ENCODE measurements at places on chromosomes 7 and 10.
A peak's percentile ranks its signal among the peaks of the same experiment; 100 is the strongest.

- DNase-seq: no peak
Measured at GRCh38 chr7:69817841-69818635, 219.8 kb downstream of the AUTS2 start.

DNA sequence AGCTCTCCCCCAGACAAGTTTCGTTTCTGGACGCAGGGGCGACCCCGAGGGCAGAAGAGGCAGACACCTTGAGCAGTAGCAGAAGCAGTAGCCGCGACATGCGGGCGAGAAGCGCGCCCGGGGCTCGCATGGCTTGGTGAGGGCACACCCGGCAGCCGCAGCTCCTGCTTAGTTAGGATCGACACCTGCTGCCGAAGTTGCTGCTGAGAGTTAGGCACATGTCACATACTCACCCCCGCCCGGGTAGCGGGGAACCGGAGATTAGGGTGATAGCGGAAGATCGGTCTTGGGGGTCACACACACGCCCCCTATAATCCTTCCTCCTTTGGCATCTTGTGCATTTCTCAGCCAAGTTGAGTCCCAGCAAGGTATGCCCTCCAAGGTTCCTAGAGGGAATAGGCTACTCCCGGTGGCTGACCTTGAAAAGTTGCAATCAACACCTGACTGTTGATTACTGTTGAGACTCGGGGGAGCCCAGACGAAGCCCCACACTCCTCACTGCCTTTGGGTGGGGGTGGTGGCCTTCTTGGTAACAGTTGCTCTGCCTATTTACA lies 668 bp downstream of the GPR37 start:
- no peak for DNase-seq

GRCh38 chr10:3452173-3452626 lies 279.6 kb upstream of the PITRM1 start:
- DNase-seq: no peak

- DNase-seq: no peak
Measured at GRCh38 chr10:43036481-43037428, 40.1 kb upstream of the RET start.

- DNase-seq: no peak
Measured at GRCh38 chr7:45679516-45679915, 105.3 kb downstream of the ADCY1 start.

DNA sequence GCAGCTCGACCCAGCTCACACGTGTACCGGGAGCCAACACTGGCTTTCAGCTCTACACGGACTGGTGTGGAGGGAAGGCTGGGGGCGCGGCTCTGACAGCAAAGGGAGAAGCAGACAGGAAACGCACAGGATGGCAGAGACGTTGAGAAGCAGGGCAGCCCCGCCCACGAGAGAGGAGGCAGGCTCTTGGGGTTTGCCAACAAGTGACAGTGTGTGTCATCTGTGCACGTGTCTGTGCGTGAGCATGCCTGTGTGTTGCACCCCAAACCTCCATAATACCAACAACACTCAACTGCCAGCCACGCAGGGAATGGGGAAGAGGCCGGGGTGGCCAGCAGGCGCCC lies 64.4 kb upstream of the PDGFA start:
- no peak for DNase-seq

DNA sequence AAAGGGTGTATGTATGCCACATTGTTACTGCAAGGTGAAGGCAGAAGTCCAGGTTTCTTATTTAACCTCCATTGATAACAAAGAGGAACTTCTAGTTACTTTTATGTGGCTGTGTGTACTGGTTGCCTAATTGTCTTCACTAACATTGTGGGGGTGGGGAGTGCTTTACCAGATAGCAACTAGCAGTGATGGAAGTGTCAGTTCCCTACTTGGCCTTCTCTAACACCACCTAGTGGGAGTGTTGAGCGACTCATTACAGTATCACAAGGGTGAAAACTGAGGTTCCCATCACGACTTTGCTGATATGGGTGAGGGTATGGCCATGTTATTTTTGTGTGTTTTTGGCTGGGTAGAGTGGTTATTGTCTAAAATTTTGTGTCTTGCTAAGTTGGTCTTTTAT lies 274.4 kb downstream of the THSD7A start:
- no peak for DNase-seq

GRCh38 chr10:78846760-78847159 lies 222.0 kb upstream of the ZMIZ1 start:
- DNase-seq: no peak

DNA sequence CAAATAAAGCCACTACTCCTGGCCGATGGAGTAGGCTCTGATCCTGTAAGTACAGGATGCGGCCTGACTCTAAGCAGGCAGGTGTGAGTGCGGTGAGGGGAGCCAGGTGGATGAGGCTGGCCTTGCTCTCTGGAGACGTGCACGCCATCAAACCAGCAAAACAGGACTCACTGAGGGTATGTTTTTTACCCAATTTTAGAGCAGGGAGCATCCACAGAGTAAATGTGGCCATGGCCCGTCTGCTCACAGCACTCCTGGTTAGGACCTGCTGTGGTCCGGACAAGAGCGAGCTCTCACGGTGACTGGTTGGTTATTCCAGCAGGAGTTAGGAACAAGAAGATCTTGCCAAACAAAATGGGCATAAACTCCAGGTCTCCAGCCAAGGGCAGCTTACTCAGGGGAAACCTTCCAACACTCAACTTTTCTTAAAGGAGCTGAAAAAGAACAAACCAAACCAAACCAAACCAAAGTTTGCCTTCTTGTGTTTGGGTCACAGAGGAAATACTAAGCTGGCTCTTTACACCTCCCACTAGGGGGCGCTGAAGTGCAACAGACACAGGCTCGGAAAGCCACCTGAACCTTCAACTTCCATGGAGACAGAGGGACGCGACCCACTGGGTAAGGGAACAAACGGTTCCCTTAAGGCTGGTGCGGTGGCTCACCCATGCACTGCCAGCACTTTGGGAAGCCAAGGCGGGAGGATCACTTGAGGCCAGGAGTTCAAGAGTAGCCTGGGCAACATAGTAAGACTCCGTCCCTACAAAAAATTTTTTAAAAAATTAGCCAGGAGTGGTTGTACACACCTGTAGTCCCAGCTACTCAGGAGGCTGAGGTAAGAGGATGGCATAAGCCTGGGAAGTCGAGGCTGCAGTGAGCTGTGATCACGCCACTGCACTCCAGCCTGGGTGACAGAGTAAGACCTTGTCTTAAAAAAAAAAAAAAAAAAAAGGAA lies 122.4 kb downstream of the CLEC2L start:
- DNase-seq: peak; percentile 28

GRCh38 chr7:22660732-22661131 lies 66.3 kb upstream of the IL6 start:
- DNase-seq: no peak

DNA sequence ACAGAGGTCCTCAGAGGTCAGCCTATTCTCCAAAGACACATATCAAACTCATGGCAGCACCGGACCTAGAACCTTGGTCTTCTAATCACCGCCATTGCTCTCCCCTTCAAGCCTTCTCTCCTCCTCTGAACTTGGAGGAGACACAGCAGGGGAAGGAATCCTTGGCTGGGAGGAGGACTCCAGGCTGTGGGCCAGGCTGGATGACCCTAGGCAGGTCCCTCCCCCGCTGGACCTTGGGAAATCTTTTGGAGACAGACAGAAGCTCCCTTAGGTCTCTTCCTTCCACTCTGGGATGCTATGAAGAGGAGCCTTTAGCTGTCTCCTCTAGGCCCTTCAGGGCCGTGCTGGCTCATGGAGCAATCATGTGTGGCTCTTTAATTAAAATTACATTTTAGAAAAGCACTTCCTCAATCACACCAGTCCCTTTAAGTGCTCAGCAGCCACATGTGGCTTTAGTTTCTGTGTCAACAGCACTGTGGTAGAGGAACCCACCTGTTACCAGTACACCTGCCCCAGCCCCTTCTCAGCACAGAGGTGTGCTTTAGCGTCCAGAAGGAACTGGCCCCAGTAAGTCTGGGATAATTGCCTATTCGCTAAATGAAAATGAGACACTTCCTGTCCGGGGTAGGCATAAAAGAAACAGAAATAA lies 238.2 kb downstream of the CELF2 start:
- DNase-seq: no peak

GRCh38 chr10:50805981-50806622 lies 66.4 kb downstream of the ASAH2B start:
- no peak for DNase-seq

DNA sequence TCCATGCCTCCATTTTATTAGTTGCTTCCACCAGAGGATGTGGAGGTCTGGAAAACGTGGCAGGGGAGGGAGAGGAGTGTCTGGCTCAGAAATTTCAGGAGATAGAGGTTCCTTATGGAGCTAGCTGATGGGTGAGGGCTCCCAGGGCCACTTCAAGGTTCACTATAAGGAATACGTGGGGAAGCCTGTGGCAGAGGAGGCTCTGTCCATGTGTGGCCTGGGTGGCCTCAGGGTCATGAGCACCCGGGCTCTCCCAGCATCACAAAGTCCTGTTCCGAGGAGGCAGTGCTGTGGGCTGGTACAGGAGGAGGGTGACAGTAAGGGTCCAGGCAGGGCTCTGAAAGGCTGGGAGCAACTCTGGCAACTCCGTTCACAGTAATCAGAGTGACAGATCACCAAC lies 24.6 kb downstream of the ARHGAP22 start:
- DNase-seq: no peak

GRCh38 chr10:76428551-76429367 lies 997.3 kb downstream of the LRMDA start:
- no peak for DNase-seq

GRCh38 chr10:71714031-71714410 lies 5.6 kb downstream of the C10orf105 start:
- no peak for DNase-seq

GRCh38 chr7:128815289-128815942 lies 14.8 kb upstream of the FLNC start:
- no peak for DNase-seq

DNA sequence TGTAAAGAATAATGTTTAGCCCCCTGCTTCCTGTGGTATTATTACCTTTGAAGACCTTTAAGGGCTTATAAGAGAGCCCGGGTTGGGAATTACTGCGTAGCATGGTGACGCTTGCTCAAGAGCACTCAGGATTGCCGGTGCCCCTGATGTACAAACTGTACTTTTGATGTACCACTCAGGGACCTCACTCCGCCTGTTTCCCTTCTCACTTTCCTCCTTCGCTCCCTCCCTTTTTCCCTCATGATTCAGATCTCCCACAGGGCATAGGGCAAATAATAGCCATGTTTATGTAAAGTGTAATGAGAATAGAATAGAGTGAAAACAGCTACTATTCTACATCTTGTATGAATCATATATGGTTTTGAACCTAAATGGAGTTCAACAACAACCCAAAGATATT lies 77.8 kb upstream of the PDCD4 start:
- no peak for DNase-seq

DNA sequence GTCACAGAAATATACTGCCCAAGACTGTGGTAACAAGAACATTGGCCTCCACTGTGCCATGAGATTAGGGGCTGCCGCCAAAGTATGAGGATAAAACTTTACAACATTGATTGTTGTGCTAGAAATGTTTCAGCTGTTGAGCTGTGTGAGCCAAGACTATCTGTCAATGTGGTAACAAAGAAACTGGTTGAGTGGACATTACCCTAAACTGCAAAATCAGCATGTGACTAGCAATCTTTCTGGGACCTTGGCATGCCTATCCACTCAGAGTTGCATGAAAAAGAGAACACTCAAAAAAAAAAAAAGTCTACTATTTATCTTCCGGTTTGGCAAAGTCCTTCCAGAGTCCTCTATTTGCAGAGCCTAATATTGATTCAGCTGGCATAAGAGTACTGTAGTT lies 605.6 kb upstream of the CNTNAP2 start:
- DNase-seq: no peak

DNA sequence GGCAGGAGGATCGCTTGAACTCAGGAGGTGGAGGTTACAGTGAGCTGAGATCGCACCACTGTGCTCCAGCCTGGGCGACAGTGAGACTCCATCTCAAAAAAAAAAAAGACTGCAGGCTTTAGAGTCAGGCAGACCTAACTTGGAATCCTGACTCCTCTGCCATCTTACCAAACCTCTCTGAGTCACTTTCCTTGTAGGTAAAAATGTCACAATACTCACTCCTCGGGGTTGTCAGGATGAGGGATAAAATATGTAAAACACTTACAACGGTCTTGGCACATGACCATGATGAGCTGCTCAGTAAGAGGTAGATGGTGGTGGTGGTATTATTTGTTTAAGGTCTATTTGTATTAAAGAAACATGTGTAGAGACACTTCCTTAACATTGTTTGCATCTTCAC lies 154.1 kb upstream of the PDE1C start:
- DNase-seq: no peak

GRCh38 chr10:133096616-133097269 lies 9.0 kb downstream of the ADGRA1 start:
- DNase-seq: no peak

- no peak for DNase-seq
Measured at GRCh38 chr7:20132585-20132984, 84.6 kb downstream of the MACC1 start.

- DNase-seq: no peak
Measured at GRCh38 chr10:105834261-105835059, 1193.4 kb downstream of the SORCS3 start.

DNA sequence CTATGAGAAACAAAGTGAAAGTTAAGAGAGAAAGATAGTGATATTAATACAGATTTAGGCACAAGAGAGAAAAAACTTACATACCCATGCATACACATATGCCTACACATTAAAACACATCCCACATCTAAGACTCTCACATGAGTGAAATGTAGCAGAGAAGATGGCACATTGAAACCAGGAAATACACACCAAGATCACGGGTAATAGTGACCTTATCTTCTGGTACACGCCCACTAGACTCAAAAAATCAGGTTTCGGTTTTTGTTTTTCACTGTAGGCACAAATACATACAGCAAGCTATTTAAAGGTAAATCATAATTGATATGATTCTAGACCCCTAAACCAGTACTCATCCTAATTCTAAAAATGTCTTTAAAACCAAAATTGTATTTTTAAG lies 225.2 kb upstream of the TAC1 start:
- no peak for DNase-seq

DNA sequence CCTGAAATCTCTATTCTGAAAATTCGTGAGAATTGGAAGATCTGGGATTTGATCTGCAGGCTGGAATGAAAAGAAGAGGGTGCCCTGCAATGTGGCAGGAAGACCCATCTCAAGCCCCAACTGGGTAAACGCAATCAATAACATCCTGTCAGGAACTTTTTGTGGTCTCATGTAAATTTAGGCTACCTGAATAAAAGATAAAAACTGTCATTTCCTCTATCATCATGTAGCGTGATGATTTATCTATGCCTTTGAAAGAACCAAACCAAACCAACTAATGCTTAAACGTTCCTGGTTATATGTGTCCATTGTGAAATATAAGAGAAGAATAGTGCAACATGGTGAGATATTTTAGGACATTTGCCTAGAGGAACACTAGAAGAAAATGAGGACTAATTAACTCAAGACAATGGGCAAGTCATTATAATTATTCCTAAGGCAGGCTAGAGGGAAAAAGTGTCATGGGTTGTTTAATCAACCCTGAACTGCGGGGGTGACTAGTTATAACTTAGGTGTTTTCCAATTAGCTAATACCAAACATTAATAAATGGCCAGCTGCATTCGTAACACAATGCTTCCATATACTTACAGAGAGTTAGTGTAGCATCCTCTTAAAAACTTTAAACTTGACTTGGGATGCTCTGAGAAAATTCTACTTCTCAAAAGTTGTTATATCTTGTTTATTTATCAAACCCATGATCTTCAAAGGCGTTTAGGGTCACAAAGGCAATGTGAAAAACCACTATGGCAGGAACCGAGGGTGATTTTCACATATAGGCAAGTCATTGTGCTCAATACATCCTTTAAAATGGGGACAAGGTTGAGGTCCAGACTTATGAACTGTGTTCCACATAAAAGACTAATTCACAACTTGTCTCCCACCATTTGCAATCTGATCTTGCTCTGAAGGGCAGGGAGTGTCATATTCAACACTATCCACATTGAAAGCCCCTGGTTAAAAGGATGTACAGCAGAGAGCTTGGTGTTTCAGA lies 48.6 kb upstream of the ADO start:
- no peak for DNase-seq

Measured in SK-N-MC (cell line).